Stimulated activated CD8-positive, alpha-beta memory T cell treated with anti-CD3 and anti-CD28 coated beads, Interleukin-7, amount 100 ng/mL, for 24 hours (primary cell): ENCODE measurements at places on chromosomes 12 and 14.

DNA sequence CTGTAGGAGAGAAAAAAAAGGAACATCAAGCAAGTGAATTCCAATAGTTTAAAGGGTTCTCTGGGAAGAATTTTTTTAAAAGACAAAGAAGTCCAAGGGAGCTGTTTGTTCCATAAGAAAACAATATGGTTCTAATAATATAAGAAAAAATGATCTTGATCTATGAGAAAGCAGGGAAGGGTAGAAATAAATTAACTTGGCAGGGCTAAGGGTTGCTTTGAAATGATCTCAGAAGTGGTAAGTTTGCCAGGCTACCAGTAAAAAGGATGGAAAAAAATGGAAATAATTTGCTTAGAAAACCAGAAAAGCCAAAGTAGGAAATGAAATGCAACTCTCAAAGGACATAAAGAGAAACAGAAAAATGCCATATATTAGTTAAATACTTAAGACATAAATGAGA, 41.7 kb upstream of the EMP1 start:
- DNase-seq: no peak

DNA sequence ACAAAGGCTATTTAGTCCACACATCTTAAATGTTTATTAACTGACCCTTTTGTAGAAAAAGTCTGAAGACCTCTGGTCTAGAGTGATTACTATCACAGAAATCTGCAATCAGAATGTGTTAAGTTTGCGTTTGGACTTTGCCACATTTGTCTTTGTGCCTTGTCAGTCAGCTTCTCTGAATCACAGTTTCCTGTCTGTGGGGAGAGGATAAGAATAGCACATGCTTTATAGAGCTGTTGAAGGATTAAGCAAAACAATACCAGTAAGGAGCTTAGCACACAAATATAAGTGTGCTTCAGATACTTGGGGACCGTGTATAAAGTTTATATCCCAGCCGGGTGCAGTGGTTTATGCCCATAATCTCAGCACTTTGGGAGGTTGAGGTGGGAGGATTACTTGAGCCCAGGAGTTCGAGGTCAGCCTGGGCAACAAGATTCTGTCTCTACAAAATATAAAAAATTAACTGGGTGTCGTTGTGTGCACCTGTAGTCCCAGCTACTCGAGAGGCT, 63.0 kb upstream of the BTG1 start:
- no peak for DNase-seq

- DNase-seq: no peak
Measured at GRCh38 chr14:34224221-34224620, 237.8 kb downstream of the SPTSSA start.

- DNase-seq: no peak
Measured at GRCh38 chr12:59600171-59600570, 4.3 kb downstream of the SLC16A7 start.

DNA sequence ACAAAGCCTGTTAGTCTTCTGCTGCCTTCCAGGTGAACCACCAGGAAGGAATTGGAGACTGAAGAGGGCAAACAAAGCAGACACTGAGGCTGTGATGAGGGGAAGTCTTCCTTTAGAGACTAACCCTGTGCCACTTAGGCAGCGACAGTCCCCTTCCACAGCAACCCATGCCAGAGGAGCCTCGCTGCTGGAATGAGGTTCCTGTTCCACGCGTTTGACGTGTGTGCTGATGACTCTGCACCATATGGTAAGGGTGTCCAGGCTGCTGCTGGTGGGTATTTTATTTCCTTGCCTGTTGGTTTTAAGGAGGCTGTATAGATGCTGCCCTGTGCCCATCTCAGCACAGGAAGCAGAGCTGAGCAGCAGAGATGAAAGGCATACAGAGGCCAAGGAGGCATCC, 361.9 kb upstream of the FKBP4 start:
- DNase-seq: no peak

DNA sequence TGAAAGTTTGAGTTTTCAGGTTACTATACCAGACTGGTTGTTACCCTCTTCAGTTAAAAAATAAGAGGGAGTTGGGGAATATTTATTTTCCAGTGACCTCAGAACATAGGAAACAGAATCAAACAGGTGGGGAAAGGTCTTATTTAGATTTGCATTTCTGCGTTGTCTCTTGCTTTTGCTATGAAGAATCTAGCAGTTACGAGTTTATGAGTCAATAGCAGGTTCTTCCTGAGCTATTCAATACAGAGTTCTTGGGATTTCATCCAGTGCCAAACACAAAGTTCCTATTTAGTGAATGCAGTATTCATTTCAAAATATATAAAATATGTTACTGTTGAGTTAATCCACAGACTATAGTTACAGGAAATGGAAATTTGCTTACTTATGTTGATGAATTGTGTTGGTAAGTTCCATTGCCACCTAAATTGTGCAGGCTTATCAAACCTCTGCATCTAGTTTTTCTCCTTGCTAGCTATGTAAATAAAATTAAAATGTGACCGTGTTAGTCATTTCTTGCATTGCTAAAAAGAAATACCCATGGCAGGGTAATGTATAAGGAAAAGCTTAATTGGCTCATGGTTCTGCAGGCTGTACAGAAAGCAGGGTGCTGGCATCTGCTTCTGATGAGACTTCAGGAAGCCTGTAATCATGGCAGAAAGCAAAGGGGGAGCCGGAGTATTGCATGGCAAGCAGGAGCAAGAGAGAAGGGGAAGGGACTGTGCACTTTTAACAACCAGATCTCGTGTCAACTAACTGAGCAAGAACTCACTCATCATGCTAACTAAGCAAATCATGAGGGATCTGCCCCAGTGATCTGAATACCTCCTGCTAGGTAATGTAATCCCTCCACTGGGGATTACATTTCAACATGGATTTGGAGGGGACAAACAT, 110.2 kb downstream of the KTN1 start:
- no peak for DNase-seq

GRCh38 chr14:103220134-103220981, 97.1 kb downstream of the TNFAIP2 start:
- no peak for DNase-seq

DNA sequence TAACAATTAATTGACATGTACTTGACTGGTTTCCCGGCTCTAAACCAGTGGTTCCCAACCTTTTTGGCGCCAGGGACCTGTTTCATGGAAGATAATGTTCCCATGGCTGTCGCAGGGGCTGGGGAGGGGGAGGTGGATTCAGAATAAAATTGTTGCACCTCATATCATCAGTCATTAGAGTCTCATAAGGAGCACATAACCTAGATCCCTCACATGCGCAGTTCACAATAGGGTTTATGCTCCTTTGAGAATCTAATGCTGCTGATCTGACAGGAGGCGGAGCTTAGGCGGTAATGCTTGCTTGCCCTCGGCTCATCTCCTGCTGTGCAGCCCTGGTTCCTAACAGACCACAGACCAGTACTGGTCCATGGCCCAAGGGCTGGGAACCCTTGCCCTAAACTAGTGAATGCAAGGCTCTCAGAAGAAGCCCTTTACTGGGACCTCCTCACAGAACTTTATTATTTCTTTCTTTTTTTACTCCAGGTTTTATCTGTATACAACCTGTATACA, 86.4 kb upstream of the SINHCAF start:
- DNase-seq: no peak

GRCh38 chr12:68765696-68766095, 19.7 kb downstream of the SLC35E3 start:
- no peak for DNase-seq

- no peak for DNase-seq
Measured at GRCh38 chr14:79972230-79972629, 239.1 kb downstream of the DIO2 start.

- no peak for DNase-seq
Measured at GRCh38 chr12:121561009-121561395, 19.8 kb downstream of the KDM2B start.

- DNase-seq: no peak
Measured at GRCh38 chr14:75273272-75274049, 5.2 kb upstream of the FOS start.

GRCh38 chr14:39016733-39017095, 86.3 kb downstream of the SEC23A start:
- DNase-seq: no peak

- no peak for DNase-seq
Measured at GRCh38 chr14:30559638-30560091, 707 bp downstream of the G2E3 start.

GRCh38 chr12:95002754-95003153, 743 bp downstream of the NDUFA12 start:
- DNase-seq: no peak

GRCh38 chr12:50050119-50050385, 7.3 kb upstream of the ASIC1 start:
- no peak for DNase-seq

GRCh38 chr12:109818905-109819500, 14.2 kb downstream of the TRPV4 start:
- no peak for DNase-seq

- DNase-seq: no peak
Measured at GRCh38 chr12:116019415-116019814, 258.1 kb downstream of the MED13L start.

GRCh38 chr12:91093341-91093740, 18.0 kb downstream of the LUM start:
- DNase-seq: no peak

DNA sequence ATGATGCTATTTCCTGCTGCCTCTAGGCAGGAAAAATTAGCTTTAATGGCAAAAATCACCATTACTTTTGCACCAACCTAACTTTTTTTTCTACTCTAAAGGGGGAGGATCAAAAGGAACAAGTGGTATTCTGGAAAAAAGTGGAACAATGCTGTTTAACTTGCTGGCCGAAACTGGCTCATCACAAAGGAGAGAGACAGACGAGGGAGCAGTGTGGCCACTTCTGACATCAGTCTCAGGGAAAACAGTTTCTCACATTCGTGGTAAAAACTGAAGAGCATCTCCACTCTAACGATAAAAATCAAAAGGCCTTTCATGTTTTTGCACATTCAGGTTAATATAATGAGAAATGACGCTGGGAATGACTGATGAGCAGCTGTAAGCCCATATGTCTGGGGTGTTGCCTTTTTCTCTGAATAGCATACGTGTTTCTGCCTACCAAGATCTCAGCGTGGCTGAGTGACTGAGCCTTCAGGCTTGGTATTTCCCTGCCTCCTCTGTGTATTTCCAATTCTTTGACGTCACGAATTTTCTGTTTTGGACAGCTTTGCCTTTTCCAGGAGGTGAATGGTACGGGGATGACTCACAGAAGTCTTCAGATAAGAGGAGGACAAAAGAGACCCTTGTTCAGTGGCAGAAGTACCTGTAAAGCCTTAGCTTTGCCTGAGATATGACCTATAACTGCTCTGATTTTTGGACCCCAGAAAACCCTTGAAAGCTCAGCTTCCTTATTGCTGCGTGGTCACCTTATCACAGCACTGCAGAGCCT, 358.8 kb downstream of the GLT1D1 start:
- no peak for DNase-seq

DNA sequence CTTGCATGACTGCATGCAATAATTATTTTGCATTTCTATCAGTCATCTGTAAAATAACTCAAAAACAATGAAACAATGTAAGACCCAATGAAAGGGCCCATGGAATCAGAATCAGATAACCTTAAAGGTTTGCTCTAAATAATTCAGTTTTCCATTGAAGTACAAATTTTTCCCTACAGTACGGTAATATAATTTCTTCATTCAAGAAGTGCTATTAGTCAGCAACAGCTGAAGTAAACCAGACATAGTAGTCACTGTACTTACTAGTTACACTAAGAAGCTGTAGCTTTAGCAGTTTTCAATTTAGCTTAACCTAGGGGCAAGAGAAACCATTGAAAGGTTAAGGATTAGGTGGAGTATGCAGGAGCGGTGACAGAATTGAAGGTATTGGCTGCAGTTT, 43.5 kb downstream of the BCAT1 start:
- DNase-seq: no peak

DNA sequence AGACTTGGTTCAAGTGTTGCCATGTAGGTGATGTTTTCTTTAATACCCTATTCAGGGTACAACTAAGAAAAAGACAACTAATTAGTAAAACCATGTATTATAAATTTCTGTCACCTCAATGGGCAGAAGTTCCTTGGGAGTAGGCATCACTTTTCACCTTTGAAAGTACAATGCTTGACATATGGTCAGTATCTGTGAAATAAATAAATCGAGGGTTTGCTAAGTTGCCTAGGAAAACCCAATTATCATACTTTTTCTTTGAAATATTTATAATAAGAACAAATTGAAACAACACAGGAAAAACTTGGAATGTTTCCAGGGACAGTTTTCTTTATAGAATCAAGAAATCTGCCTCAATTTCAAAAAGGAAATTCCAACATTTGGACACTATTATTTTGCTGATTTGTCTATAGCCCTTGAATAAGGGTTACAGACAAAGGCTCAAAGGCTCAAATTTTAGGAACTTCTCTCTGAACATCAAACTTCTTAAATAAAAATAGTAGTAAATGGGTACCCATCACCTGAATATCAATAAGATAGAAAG, 13.7 kb downstream of the FGD6 start:
- no peak for DNase-seq

GRCh38 chr12:53613821-53614220, 12.4 kb downstream of the ATF7 start:
- no peak for DNase-seq

DNA sequence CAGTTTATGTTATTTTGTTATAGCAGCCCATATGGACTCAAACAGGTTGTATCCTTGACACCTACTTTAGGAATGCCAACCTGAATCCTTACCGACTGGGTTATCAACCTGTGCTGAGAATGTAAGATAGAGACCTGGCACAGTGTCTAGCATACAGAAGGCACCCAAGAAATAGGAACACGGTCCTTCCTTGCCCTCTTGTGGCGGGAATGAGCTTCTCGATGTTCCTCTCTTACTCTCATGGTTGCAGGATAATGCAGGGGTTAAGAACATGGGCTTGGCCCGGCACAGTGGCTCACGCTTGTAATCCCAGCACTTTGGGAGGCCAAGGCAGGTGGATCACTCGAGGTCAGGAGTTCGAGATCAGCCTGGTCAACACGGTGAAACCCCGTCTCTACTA, 6.5 kb downstream of the C12orf43 start:
- no peak for DNase-seq

DNA sequence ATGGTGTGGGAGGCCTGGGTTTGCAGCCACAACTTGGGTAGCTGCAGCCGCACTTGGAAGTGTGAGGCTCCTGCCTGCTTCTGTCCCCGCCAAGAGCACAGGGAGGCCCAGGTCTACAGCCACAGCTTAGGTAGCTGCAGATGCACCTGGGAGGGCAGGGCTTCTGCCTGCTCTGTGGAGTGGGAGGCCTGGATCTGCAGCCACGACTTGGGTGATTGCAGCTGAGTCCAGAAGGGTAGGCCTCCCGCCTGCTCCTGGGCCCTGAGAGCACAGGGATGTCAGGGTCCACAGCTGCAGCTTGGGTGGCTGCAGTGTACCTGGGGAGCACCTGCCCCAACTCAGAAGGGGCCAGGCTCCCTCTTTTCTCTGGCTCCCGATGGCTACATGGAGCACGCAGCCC, 287.3 kb downstream of the AEBP2 start:
- DNase-seq: no peak
